ENCODE measurements at places on chromosomes 5 and 9.

DNA sequence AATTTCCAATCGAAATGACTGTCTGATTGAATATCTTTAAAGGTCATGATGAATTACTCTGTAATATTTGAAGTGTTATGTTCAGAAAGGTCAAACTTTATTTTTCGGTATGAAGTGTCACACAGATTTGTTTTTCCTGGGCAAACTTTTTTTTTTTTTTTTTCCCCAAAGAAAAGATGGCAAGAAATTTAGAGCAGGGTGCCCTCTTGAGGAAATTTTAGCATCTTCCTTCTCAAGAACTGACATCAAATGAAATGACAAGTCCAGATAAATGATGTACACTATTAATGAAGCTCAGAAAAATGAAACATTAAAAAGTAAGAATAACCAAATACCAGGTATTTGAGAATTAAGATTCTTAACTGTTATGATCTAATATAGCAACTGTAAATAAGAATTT is 123.6 kb downstream of the INVS start:
- DNase-seq = peak; percentile 26

GRCh38 chr9:128635266-128636023 is 21.2 kb downstream of the DYNC2I2 start:
- DNase-seq = no peak

- no peak for DNase-seq
Measured at GRCh38 chr9:131203431-131204218, 72.7 kb downstream of the FAM78A start.

GRCh38 chr5:180160789-180161188 is 48.2 kb downstream of the RASGEF1C start:
- no peak for DNase-seq

GRCh38 chr5:56278335-56278753 is 45.2 kb upstream of the ANKRD55 start:
- DNase-seq = no peak

GRCh38 chr5:157506981-157507780 is 47.2 kb downstream of the NIPAL4 start:
- DNase-seq = no peak

DNA sequence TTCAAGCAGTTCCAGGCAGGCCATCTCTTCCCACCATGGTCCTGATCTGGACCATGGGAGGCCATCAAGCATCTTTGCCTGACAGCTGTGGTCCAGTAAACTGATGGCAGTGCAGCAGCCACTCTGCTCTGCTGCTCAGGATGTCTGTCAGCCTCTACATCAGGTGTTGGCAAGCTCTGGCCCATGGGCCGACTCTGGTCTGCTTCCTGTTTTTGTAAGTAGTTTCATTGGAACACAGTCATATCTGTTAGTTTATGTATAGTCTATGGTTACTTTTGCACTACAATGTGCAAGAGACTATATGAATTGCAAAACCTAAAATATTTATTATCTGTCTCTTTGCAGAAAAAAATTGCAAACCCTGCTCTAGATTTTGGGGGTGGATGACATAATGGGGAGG is 225.0 kb downstream of the KCTD16 start:
- peak; percentile 9 for DNase-seq

GRCh38 chr9:84173961-84174360 is 166.6 kb downstream of the SLC28A3 start:
- no peak for DNase-seq

- DNase-seq = no peak
Measured at GRCh38 chr9:86546712-86547111, 192.5 kb upstream of the TUT7 start.

DNA sequence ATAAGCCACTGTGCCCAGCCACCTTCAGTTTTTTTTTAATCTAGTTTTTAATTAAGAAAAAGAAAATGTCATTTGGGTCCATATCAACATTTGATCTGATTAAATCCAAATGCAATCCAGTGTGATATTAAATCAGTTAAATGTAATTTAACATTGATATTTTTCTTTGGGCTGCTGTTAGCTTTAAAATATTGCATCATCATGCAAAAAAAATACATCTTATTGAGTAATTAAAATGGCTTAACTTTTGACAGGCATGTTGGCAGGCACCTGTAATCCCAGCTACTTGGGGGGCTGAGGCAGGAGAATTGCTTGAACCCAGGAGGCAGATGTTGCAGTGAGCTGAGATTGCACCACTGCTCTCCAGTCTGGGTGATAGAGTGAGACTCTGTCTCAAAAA is 22.7 kb upstream of the LRRC70 start:
- DNase-seq = no peak

DNA sequence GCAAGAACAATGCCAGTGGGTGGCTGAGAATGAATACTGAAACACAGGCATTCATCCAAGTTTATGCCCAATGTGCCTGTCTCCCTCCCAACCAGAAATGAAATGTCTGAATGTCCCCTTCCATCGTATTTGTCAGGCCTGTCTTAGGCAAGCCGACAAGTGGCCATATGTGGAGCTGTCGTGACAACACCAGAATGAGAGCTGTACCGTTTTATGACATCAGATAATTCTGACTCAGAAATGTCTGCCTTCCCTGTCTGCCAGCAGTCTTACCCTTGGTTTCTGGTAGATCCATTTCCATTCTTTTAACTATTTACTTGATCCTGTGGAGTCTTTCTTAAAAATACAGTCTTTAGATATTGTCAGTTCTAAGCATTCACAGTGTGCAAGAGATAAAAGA is 211.8 kb downstream of the NR3C1 start:
- no peak for DNase-seq

- DNase-seq = no peak
Measured at GRCh38 chr5:111143910-111144309, 51.8 kb downstream of the WDR36 start.

GRCh38 chr9:107090218-107090617 is 192.9 kb upstream of the RAD23B start:
- no peak for DNase-seq

- DNase-seq = no peak
Measured at GRCh38 chr5:150931368-150931965, 26.7 kb upstream of the ZNF300 start.

DNA sequence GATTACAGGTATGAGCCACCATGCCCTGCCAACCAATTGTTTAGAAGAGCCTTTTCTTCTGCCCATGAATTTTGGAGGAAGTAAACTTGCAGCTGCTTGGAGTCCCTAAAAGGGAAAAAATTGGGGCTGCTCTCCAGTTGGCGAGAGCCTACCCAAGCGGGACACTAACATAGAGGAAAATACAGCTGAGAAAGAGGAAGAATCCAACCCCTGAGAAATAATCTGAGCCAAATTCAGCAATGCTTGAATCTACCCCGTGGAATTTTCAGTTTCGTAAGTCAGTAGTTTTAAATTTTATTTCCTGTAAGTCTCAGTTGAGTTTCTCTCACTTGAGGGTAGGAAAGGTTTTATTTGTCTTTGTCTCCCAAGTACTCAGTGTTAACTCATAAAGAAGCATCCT is 30.4 kb upstream of the UBTD2 start:
- no peak for DNase-seq

- no peak for DNase-seq
Measured at GRCh38 chr5:176590035-176590717, 19.8 kb downstream of the GPRIN1 start.

DNA sequence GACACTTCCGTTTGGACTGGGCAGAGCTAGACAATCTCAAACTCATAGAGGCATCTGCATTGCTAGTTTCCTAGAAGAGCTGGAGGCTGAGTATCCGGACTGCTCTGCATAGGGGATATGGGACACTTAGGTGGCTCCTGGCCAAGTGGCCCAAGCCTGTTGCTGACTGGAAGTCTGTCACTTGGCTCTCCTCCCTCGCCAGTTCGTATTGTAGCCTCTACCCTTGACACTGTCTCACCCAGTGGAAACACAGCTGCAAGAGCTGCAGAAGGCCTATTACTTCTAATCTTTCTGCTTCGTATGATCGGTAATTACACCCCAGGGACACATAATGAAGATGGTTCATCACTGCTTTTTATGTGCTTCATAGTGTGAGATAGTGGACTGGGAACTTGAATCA is 34.7 kb downstream of the ITGA1 start:
- no peak for DNase-seq

- no peak for DNase-seq
Measured at GRCh38 chr5:123450640-123451039, 27.4 kb upstream of the CEP120 start.

DNA sequence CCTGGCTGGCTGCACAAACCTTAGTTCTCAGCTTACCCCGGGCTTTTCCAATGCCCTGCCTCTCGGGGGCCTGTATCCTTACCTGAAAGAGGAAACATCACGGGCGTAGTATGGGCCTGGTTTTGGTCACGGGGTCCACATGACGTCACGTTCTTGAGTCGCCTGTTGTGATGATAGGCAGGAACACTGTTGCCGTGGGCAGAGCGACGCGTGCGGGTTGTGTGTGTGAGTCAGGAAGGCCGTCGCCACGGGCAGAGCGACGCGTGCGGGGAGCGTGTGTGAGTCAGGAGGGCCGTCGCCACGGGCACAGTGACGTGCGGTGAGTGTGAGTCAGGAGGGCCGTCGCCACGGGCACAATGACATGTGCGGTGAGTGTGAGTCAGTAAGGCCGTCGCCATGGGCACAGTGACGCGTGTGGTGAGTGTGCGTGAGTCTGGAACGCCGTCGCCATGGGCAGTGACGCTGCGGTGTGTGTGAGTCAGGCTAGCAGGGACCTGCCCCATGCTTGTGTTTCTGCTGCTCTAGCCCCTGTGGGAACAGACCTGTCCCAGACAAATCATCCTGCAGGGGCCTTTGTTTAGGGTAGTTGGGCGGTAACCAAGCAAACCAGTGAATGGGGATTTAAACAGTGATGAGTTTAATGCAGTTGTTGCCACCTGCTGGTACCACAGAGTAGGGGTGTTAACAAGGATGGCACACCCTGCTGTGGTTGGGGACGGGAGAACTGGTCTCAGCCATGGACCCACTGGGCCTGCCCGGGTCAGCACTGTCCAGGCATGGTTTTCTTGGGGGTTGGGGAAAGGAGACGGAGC is 19.8 kb downstream of the TRIP13 start:
- no peak for DNase-seq

- no peak for DNase-seq
Measured at GRCh38 chr9:3962496-3962895, 337.4 kb downstream of the GLIS3 start.

DNA sequence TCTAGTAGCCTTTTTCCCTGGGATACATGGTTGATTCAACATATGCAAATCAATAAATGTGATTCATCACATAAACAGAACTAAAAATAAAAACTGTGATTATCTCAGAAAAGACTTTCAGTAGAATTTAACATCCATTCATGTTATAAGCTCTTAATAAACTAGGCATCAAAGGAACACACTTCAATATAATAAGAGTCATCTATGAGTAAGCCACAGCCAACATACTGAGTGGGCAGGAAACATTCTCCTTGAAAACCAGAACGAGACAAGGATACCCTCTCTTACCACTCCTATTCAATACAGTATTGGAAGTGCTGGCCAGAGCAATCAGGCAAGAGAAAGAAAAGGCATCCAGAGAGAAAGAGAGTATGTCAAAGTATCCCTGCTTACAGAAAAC is 239.9 kb downstream of the ATPSCKMT start:
- no peak for DNase-seq

DNA sequence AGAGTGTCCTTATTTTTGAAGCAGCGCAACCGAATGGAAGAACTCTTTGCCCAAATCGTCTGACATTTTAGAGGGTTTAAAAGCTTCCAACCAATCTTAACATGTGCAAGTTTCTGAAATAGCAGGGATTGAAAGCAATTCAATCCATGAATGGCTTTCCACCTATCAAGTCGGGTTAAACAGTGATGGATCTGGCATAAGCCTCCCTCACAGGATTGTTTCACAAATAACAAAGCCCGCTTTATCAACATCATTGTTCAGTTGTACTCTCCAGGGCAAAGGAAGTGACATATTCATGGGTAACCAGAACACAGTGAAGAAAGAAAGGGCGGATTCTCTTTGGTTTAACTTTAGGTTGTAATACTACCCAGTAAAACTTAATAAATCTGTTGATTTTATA is 497.3 kb downstream of the MTRR start:
- no peak for DNase-seq

DNA sequence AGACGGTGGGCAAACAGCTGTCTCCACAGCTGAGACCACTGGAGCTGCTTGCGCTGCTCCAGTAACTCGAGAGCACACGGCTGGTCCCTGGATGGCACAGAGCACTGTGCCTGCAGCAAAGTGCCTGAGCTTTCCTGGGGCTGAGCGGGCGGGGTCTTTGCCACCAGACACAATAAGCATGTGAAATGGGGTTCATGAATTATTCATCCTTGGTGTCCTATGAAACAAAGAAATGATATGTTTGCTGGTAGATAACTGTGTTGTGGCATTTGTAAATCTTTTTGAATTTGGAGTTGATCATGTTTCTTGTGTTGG is 151.7 kb upstream of the MPDZ start:
- DNase-seq = no peak

- no peak for DNase-seq
Measured at GRCh38 chr9:135002336-135002735, 84.6 kb upstream of the FCN1 start.

DNA sequence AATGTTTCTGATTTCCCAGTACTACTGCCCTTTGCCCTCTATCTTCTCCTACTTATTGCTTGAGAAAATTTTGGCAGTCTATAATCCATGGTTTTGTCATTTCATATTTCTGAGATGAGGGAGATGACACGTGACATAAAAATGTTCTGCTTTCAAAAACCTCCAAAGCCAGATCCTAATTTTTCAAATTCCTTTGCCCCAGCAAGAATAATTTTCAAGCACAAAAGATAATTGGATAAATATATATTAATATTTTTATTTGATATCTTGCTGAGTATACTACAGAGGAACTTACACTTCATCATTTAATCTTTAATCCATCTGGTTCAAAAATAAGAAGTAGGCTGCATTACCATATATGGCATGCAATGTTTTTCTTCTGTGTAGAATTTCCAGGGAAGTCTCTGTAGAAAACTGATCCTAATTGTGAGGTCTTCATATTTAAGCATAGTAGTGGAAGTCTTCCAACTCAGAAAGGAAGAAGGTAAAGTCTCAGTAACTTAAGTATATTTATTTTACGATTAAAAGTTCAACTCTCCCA is 1738.8 kb downstream of the EFNA5 start:
- no peak for DNase-seq

DNA sequence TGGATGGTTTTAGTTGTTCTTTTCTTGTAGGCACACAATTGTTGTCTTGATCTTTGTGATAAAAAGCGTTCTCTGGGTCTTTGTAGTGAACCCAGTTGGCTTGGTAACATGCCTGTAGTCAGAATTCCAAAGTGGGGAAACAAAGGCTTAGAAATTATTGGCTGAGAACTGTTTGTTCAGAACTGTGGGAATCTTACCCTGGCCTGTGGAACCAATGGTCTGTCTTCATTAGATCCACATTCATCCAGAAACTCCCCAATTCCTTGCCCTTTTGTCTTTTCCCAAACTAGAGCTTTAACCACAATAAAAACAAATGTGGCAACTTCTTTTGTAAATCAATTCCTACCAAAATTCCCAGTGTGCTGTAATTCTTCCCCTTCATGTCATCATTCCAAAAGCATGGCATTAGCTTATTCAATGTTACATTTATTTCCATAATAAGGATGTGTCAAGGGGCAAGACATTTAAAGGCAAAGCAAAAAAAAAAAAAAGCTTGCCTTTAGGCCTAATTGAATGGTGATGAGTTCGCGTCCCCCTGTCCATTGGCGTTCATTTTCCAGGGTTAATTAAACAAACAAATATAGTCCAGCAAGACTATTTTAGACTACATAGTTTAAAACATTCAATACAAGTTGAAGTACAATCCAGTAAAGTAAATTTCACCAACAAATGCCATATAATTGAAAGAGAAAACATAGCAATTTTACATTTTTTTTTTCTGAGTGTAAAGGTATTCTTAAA is 249.8 kb upstream of the ZNF608 start:
- no peak for DNase-seq

Data from MM.1S (cell line).